Heart left ventricle (tissue), 16 donors: ENCODE measurements at places on chromosomes 2 and 18.
A peak's percentile ranks its signal among the peaks of the same experiment; 100 is the strongest.

DNA sequence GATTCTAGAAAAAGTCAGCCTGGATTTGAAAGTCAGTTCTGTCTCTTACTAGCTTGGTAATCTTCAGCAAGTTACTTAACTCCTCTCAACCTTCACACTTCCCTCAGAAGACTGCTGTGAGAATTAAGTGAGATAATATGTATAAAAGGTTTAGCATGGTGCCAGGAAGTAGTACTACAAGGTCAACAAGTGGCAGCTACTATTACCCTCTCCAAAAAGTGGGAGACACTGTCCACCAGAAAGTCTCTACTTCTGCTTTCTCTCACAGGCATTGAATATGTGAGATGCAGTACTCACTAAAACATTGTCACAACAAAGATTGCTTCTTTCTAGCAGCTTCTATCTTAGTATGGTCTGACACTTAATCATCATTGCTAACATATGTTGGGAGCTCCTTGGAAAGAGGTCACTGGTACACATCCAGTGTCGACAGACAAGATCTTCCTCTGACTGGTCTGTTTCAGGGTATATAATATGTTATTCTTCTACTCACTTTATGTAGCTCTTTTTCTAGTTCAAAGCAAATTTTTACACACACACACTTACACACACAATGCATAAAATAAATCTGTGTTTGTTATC, 47.9 kb downstream of the DOCK10 start:
- no peak for DNase-seq

- DNase-seq = no peak
These were observed 23.0 kb upstream of the ACTR2 start for GRCh38 chr2:65204461-65205210.

GRCh38 chr18:44197832-44198611, 482.7 kb upstream of the SETBP1 start:
- no peak for DNase-seq

DNA sequence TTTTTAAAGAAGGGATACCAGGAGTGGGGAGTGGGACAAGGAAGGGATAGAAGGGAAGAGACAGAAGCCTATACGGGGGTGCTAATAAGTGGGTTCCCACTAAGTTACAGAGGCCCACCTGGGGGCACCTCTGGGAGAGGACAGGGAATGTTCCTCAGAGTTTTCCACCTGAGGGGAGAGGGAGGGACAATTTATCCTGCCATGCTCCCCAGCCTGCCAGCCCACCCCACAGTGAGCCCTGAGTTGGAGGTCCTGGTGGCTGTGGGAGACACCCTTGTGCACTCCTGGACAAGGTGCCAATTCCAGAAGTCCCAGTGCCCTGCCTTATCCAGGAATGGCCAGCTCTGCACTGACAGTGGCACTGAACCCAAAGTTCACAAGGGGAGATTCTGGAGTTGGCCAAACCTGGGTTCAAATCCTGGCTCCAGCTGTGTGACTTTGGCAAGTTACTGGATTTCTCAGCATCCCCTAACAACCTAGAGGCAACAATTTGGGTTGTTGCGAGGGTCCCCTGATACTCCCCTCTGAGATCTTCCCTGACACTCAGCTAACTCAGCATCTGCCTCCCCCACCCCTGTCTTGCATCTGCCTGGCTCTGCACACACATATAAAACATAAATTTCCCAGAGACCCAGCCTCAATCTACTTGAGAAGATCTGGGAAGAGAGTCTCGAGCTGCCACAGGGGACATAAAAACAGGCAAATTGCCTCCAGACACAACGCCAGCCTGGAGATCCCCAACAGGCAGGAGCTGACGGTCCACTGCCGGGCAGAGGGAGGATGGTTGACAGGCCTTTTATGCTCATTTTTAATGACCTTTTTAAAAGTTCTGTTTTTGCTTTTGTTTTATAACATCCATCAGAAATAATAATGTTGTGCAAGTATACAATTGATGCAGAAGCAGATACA, 98.7 kb upstream of the ST3GAL5 start:
- peak; percentile 25 for DNase-seq

GRCh38 chr18:42412896-42413295, 457.9 kb downstream of the PIK3C3 start:
- no peak for DNase-seq

- DNase-seq = no peak
These were observed 17.6 kb downstream of the PMAIP1 start for GRCh38 chr18:59917422-59917821.
